Activated CD4-positive, alpha-beta T cell treated with anti-CD3 and anti-CD28 coated beads, Interleukin-2, amount 50 U/mL, for 24 hours (primary cell): ENCODE measurements at places on chromosomes 4 and X.
A peak's percentile ranks its signal among the peaks of the same experiment; 100 is the strongest.

- DNase-seq, result no peak
Observed at GRCh38 chrX:150623583-150623982, 55.2 kb downstream of the MTM1 start.

DNA sequence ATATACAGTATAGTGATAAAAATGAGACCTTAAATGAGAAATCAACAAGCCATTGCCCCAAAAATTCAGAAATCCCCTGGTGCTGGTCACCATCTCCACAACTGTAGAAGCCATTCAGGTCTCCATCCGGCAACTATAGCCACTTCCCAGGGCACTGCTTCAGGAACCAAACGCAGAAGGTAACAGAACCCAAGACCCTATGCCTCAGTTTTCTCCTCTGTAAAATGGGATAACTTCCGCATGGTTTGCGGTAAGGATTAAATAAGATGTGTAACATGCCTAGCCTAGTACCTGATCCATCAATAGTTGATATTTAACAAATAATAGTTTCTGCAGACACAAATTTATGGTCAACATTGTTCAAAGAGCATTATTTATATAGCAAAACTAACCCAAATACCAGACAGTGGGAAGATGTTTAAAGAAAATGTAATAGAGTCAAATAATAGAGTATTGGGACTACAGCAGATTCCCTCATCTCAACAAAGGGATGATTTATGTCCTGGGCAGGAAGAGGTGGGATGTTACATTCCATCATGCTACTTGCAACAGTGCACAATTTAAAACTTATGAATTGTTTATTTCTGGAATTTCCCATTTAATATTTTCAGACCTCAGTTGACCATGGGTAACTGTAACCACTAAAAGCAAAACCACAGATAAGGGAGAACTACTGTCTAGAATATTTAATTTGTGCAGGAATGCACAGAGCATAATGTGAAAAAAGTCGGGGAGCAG lies 30.0 kb downstream of the IRF2 start:
- no peak for DNase-seq

DNA sequence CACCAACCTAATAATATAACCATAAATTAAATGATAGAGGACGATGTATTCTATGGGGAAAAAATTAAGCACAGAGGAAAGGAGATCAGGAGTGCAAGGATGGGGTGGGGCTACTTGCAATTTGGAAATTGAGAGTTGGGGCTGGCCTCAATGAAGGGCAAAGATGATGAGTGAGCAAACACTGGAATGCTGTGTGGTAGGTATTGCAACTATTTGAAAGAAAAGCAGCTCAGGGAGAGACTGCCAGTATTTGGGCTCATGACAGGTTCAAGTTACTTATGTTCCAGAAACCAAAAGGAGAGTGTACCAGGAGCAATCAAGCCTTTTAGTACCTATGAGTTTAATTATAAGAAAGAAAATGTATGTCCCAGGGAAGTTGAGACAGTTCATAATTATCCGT lies 47.4 kb downstream of the ASIC5 start:
- DNase-seq, result no peak

DNA sequence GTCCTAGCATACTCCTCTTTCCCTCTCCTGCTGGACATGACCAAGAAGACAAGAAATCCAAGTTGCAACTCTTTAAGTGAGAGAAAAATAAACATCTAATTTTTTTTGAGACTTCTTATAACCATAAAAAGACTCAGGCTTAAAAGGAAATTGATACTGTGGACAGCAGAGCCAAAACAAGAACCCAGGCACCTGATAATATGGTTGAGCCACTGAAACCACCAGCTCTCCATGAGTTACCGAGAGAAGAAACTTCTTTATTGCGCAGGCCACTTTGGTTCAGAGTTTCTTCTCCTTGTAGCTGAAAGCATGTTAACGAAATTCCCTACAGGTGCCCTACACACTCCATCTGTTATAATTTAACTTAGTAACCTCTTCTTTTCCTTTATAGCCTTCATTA lies 11.3 kb upstream of the SPCS3 start:
- no peak for DNase-seq

GRCh38 chr4:65265526-65265925 lies 404.8 kb downstream of the EPHA5 start:
- no peak for DNase-seq

GRCh38 chr4:70365479-70365878 lies 4.9 kb downstream of the SMR3A start:
- no peak for DNase-seq

- no peak for DNase-seq
Observed at GRCh38 chr4:58063404-58064160, 953.4 kb upstream of the IGFBP7 start.

DNA sequence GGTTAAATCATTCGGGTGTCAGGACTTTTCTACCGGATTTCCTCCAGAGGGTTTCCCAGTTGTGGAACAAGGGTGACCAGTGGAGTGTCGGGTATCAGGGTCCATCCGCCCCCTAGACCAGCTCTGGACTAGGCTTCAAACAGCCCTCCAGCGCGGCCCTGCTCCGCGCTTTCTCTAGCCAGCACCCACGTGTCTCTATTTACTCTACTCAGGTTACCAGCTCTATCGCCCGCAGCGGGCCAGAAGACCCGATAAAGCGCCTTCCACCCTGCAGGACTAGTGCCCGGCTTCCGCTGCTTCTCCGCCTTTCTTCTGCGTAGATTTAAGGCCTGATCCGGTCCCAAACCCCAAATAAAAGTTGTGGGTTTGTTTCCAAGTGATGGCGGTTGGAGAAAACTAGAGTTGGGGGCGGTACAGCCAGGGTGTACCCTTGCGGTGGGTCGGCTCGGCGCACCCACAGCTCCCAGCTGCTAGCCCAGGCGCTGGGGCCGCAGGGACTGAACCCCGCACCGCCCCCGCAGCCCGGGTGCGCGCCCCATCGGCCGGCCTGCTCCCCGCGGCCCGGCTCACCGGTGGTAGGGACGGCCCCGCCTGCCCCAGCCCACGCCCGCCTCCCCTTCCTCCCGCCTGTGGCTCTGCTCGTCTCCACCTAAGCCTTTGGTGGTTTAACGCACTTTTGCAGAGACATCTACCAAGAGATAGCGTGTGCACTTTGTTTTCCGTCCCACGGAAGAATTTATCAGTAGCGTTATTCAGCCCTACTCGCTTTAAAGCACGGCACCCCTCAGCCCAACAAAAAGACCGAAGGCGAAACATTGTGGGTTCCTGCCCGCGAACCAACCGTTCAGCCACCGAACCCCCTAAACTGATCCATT lies 2.1 kb downstream of the LEF1 start:
- peak; percentile 43 for DNase-seq

GRCh38 chrX:78455901-78456300 lies 128.5 kb upstream of the CYSLTR1 start:
- DNase-seq, result no peak

DNA sequence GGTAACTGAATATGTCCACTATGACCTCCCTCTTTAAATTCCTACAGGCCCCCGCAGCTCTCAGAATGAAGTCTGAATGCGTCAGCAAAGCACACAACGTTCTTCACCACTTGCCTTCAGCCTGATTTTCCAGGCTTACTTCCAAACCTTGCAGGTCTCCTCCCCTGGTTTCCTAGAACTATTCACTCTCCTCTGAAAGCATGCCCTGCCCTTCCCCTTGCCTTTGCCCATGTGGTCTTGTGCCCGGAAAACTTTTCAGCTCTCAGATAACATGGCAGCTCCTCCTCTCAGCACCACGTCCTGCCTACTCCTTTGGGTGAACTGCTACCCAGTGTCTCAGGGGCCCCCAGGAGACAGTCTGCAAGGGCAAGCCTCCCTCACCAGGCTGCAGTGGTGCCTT lies 268.5 kb upstream of the LDB2 start:
- no peak for DNase-seq

DNA sequence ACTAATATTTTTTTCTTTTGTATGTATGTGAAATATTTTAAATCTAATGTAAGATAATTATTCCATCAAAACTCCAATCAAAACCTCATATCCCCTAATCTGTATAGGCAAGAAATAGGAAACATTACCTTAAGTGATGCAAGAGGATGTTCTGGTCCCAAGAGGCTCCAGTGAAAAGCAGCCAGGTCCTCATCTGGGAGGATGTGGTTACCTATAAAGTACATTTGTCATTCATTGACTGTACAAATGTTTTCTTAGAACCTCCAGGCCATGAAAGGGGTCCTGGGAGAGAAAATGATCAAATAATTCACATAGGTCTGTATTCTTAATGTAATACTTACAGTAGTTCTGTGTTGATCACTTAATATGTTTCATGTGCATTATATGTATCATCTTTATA lies 25.5 kb downstream of the FAM120C start:
- DNase-seq, result no peak

DNA sequence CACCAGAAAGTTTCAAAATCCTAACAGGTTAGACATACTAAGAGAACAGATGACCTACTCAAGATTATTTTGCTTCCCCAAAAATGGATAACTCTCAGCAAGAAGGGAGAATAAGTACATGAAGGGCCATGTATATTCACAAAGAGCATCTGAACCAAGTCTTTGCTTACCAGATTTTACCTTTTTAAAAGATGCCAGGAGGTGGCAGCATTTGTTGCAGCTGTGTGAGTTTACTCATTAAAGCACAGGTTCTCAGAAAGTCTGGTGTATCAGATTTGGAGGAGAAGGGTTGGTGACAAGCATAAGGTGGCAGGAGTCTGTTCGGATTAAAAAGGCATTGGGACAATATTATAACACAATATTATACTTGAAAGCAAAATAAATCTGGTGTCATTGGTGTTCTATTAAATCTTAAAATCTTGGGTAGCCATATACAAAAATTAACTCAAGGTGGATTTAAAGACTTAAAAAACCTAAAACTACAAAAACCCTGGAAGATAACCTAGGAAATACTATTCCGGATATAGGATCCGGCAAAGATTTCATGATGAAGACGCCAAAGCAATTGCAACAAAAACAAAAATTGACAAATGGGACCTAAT lies 51.3 kb upstream of the NFKB1 start:
- no peak for DNase-seq

DNA sequence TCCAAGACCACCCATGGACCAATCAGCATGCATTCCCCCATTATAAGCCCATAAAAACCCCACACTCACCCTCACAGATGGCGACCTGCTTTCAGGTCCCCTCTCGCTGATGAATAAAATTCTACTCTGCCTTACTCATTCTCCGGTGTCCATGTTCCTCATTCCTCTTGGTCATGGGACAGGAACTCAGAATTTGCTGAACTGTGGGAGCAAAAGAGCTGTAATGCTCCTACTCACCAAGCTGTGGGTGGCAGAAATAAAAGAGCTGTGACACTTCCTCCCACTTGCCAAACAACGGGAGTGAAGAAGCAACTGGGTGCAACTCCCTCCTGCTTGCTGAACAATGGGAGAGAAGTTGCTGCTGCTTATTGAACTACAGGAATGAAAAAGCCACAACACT lies 168.5 kb upstream of the PCDH18 start:
- DNase-seq, result no peak

DNA sequence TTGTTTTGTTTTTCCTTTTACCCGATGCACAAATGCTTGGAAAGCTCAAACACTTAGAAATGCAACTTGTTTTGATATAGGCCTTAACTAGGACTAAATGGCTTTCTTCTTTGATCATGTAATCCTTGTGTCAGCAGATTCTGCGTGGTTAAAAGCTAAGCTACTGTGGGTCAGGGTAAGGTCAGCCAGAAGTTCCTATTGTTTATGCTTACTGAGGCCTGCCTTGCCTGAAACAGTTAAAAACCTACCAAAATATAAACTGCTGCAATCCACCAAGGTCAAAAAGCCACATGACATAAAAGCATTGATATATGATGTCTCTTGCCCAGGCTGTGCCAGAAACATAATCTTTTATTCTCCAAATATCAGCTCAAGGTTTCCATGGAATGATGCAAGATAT lies 223.4 kb downstream of the FAM47B start:
- DNase-seq, result no peak

GRCh38 chrX:54640103-54640690 lies 110.2 kb downstream of the GNL3L start:
- no peak for DNase-seq

- no peak for DNase-seq
Observed at GRCh38 chrX:24851780-24852179, 158.1 kb downstream of the POLA1 start.
